ENCODE measurements at places on chromosomes 12 and 14.

- DNase-seq, result no peak
Measured at GRCh38 chr12:29858270-29858786, 74.6 kb upstream of the TMTC1 start.

DNA sequence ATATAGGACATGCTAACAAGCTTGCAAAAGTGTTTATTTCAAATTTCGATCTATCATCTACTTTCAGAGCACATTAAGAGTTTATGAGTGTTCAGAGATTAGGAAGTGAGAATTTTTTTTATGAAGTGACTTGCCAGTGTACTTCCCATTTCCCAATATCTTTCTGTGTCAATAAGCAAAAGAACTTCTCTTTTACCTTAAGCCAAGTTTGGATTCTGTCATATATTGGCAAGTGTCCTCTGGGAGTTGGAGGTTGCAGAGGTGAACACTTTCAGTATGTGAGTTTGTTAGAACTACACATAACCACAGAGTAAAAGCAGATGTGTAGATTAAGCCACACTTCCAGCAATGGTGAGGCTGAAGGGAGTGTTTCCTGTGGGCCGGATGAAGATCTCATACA lies 16.6 kb upstream of the KLRF1 start:
- DNase-seq, result no peak

DNA sequence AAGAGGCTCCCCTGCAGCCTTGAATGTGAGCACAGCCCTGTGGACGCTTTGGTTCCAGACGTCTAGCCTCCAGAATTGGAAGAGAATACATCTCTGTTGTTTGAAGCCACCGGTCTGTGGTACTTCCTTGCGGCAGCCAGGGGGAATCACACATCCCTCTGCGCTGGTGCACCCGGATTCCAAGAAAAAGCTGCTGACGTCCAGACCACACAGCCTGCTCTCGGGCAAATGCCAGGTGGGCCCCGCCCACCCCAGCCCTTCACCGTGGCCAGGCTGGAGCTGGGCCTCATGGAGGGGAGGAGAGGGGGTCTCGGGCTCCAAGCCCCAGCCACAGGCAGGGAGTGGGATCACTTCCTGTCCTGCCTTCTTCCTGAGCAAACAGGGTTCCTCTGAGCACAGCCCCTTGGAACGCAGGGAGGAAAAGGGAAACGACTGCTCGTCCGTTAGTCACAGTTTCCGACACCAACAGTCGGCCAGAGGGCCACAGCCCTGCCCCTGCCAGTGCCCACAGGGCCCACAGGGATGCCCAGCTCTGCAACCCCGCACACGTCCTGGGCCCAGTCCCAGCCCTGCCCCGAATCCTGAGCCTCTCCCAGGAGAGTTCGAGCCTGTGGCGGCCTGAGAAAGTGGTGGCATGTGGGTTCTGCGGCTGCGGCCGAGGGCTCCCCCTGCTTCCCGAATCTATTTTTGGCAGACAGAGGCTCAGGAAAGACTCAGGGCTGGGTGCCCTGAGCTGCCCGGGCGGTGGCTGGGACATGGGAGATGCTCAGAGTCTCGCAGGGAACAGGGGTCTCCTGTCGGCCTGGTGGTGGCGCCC lies 85.3 kb downstream of the RFLNA start:
- no peak for DNase-seq

DNA sequence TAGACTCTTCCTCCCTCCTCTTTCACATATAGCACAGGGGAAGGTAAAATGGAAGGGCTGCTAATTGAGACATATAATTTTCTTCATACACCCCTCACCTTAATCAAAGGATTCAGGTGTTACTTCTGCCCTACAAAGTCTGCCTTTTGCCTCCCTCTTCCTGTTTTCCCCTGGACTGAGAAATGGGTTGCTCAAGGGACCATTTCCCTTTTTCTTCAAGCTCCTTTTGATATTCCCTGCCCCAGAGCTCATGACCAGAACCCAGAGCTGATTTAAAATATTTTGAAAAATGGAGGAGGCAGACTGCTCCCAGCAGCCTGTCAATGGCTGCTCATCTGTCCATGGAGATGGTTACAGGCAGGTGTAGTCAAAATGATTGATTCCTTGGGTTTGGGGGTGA lies 6.3 kb upstream of the PIP4K2C start:
- DNase-seq, result no peak

GRCh38 chr12:87332987-87333726 lies 696.0 kb downstream of the C12orf50 start:
- no peak for DNase-seq

DNA sequence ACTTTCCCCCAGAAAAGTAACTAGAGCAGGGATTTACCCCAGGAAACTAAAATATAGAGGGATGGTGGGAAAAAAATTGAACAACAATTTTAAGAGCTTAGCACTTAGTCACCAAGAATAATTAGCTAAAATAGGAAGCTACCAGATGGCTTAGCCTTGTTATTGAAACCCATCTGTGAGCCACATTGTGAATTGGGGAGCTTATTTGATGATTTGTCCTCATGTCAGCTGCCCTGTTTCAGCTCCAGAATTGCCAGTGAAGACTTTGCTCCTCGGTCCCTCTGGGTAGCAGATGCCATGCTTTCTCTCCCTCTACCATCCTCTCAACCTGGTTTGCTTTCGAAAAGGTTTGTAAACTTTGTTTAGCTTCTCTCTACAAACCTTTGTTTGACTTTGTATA lies 67.7 kb upstream of the PTHLH start:
- no peak for DNase-seq

- no peak for DNase-seq
Measured at GRCh38 chr14:45120096-45120495, 14.2 kb downstream of the FKBP3 start.

DNA sequence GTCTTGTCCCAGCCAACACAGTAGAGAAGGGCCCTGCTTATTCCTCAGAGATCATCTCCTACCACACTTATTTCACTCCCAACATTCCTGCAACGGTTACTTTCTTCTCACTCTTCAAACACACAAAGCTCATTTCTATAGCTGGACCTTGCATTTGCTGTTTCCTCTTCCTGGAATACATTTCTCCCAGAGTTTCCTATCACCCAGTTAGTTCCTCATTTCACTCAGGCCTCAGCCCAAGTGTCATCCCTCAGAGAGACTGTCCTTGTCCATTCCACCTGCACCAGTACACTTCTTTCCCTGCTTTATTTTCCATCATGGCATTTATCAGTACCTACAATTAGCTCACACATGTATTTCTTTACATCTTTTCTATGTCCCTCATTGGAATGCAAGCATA lies 14.7 kb upstream of the STK38L start:
- no peak for DNase-seq

DNA sequence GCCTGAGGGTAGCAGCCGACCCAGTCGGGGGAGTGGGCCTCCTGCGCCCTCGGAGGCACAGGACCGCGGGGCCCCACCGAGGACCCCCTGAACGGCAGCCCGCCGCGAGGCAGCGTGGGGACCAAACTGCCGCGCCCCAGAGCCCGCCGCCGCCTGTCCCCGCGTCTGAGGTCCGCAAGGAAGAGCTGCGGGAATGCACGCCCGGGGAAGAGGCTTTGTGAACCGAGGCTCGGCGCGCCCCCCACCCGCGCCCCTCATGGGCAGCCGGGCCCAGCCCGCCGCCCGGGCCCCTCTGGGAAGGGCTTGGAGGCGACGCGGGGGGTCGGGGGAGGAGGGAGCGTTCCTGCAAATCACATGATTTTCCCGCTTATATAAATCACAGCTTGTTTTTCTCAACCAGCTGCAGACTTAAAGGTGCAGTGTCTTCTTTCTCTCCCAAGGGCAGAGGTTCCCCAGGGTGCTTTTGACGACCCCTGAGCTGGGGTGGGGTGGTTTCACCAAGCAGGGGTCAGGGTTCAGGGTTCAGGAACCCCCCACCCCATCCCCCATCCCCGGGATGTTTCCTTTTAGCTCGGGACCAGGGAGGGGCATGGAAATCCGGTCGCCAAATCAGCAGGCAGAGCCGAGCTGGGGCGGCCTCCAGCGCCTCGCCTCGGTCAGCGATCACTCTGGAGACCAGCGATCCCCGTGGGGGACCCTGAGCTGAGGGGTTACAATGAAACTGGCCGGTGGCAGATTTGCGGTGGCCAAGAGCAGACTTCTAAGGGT lies 44.7 kb upstream of the ATP23 start:
- DNase-seq, result no peak

- no peak for DNase-seq
Measured at GRCh38 chr12:13630354-13630753, 351.0 kb downstream of the GRIN2B start.

DNA sequence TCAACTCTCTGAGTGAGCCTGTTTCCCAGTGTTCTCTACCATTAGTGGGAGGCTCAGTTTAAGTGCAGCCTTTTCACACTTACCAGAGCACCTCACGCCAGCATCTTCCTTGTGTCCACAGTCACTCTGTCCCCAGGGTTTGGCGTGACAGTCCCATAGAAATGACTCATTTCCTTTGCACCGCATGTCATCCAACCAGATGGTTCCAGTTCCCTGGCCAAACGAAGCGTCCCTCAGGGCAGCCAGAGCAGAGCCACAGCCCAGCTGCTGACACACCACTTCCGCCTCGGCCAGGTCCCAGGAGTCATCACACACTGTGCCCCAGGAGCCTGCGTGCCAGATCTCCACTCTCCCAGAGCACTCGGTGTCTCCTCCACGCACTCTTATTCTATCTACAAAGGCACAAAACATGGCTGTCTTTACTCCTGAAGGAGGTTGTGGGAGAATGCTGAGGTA lies 65.4 kb downstream of the ACSM4 start:
- no peak for DNase-seq

- DNase-seq, result no peak
Measured at GRCh38 chr14:95328729-95329503, 9.2 kb upstream of the CLMN start.

- no peak for DNase-seq
Measured at GRCh38 chr12:98456576-98457573, 58.5 kb upstream of the TMPO start.

DNA sequence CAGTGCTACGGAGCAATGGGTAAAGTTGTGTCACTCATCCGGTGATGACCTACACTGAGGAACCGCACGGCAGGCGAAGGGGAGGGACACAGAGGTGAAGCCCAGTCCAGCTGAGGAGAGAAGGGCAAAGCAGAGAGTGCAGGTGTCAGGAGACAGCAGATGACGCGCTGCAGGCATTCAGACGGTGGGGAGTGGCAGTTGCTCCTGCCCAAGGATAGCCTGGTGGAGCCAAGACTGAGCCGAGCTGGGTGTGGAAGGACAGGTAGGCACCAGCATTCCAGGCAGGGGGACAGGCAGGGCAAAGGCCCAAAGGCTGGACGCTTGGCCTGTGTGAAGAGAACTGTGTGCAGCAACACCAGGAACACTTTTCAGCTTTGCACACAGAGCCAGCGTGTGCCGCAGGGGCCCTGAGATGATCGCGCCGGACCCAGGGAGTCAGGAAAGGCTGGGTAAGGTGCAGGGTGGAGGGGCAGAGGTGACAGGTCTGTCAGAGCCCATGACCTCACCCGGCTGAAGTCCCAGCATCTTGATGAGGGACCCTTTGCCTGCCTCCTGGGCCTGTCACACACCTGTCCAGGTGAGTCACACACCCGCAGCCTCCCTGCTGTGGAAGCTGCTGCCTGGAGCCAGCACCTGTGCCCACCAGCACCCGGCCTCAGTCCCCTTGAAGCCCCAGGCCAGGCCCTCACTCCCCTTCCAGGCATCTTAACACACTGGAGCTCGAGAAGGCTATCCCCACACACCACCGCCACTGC lies 48.4 kb downstream of the TSPAN11 start:
- DNase-seq, result no peak

GRCh38 chr12:49647827-49648711 lies 24.7 kb downstream of the PRPF40B start:
- no peak for DNase-seq

GRCh38 chr12:87793131-87793530 lies 236.1 kb downstream of the C12orf50 start:
- DNase-seq, result no peak

GRCh38 chr12:71442567-71442931 lies 3.0 kb downstream of the LGR5 start:
- no peak for DNase-seq

- no peak for DNase-seq
Measured at GRCh38 chr14:35355981-35356841, 48.3 kb downstream of the NFKBIA start.

- DNase-seq, result peak; percentile 71
Measured at GRCh38 chr12:48618541-48618940, 48.7 kb upstream of the LALBA start.

- no peak for DNase-seq
Measured at GRCh38 chr12:4118017-4118510, 155.5 kb upstream of the CCND2 start.

DNA sequence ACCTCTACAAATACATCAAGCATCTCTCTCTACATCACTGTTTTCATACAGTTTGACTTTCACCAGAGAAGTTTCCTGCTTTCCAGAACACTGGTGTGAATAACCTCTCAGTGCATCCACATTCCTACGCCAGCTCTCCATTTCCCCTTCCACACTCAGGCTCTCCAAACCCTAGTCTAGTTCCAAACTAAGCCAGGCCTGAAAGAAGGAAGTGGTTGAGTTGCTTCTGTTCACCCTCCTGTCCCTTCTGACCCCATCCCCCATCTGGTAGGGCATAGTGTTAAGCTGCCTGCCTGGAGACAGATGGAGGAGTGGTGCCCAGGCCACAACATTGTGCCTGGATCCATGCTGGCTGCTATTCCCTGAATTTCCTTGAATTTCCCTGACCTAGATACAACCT lies 132.4 kb downstream of the GPR65 start:
- DNase-seq, result no peak

DNA sequence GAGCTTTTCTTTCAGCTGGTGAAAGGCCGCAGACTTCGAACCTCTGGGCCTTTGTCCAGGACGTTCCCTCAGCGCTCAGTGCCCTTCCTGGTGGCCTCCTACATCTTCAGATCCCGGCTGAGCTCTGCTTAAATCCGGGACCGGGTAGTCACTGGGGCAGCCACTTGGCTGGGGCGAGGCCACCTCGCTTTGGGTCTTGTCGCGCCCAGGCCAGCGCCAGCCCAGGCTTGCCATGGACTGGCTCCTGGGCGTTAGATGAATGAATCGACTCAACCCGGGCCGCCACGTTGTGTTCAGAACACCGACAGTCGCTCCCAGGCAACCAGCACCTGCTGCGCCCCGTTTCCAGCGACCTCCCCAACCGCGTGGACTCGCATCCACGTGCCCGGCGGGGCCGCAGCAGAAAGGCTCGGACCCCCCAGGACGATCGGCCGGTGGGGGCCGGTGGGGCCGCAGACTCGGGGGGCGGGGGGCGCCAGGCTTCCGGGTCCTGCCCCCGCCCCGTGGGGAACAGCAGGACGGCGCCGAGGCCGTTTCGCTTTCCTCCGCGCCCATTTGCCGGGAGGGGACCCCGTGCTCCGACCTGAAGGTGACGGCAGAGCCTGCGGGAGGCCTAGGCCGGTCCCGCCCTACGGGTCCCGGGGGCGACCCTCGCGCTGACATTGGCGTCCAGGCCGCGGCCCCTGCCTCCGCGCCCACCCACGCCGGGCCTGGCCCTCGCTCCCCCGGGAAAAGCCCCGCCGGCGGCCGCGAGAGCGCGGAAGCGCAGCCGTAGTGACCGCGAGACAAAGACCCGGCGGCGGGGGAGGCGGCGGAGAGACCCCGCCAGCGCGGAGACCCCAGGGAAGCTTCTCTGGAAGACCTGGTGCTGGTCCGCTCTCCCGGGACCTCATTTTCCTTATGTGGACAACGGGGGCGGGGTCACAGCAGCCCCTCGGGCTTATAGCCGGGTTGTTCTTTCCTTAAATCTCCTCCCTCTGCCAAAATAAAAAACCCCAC lies 37.3 kb upstream of the RCOR1 start:
- peak; percentile 79 for DNase-seq
